ENCODE measurements at places on chromosomes 2 and 18. TPM values are rescaled to one million over a fixed set of nuclear protein-coding genes. Genes with fewer than 3 reads are reported as not detected.

DNA sequence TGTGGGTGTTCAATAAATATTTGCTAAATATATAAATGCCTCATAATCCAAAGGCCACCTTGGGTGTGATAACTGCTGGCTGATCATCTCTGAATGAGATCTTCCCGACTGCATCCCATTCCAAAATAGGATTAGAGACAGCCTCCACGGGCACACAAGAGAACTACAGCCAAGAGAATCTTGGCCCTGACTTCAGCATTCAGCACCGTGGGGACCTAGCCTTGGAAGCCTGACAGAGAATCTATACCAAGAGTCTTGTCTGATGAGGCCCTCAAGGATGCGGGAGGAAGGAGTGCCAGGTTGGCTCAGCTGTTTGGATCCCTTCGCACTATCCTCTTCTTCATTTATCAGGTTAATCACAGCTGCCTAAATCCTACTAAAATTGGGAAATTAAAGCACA, 85.8 kb downstream of the RBM43 start:
- DNase-seq: no peak
- H3K4me3 ChIP-seq: no peak overlapping the region
- H3K27ac ChIP-seq: no peak overlapping the region
- H3K27me3 ChIP-seq: no peaks in the 10 kb centered on the region
- H3K4me1 ChIP-seq: no peaks in the 10 kb centered on the region

- H3K4me1 ChIP-seq: peaks cover 3% of the 10 kb centered on the region
- H3K36me3 ChIP-seq: peaks cover 7% of the 10 kb centered on the region
- H3K27me3 ChIP-seq: no peaks in the 10 kb centered on the region
- no peak overlapping the region for H3K4me3 ChIP-seq
Observed at GRCh38 chr2:33322612-33323011, 153.8 kb upstream of the RASGRP3 start.

DNA sequence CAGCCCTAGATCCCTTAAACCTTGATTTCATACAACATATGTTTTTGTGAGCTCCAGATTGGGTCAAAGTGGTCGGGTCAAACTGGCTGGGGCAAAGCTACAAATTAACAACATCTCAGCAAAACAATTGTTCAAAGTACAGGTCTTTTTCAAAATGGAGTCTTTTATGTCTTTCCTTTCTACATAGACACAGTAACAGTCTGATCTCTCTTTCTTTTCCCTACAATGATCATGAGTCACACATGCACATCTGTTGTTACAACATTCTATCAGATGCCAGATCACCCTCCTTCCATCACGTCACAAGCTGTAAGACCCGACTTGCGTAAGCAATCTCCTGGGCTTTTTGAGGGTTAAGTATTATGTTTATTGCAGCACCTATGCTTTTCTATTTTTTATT, 55.1 kb downstream of the RHOB start:
- DNase-seq: no peak
- H3K27me3 ChIP-seq: no peaks in the 10 kb centered on the region
- H3K27ac ChIP-seq: peak overlapping the region; percentile 99
- H3K36me3 ChIP-seq: no peaks in the 10 kb centered on the region
- no peak overlapping the region for H3K4me3 ChIP-seq

DNA sequence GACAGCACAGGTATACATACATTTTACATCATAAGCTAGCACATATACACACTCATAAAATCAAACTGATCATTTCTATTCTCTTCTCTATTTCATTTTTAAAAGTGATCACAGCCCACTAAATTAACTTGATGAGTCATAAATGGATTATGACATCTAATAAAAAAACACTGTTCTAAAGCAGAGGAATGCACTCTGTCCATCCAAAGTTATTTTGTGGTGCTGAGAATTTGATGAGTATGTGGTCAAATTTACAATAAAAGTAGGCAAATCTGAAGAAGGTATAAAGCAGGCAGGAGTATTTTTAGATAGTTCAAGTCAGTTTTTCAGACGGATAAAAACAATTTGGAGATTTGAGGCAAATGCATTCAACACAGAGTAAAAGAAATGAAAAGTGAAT, 104.4 kb downstream of the NOL4 start:
- H3K27me3 ChIP-seq: no peaks in the 10 kb centered on the region
- DNase-seq: no peak
- H3K4me3 ChIP-seq: no peak overlapping the region
- H3K36me3 ChIP-seq: no peaks in the 10 kb centered on the region
- peaks cover 36% of the 10 kb centered on the region for H3K4me1 ChIP-seq

- H3K4me1 ChIP-seq: peaks cover 12% of the 10 kb centered on the region
- H3K36me3 ChIP-seq: peaks cover 26% of the 10 kb centered on the region
- no peak overlapping the region for H3K27ac ChIP-seq
- H3K27me3 ChIP-seq: no peaks in the 10 kb centered on the region
Observed at GRCh38 chr2:202717598-202718310, 83.0 kb downstream of the FAM117B start.

GRCh38 chr18:68803356-68803755, 5.5 kb downstream of the CCDC102B start:
- no peak overlapping the region for H3K27ac ChIP-seq
- DNase-seq: no peak
- H3K4me3 ChIP-seq: no peak overlapping the region
- no peaks in the 10 kb centered on the region for H3K27me3 ChIP-seq
- no peaks in the 10 kb centered on the region for H3K36me3 ChIP-seq

GRCh38 chr2:148124271-148124670, 103.4 kb downstream of the MBD5 start:
- peaks cover 24% of the 10 kb centered on the region for H3K4me1 ChIP-seq
- no peak overlapping the region for H3K4me3 ChIP-seq
- H3K27ac ChIP-seq: no peak overlapping the region
- H3K36me3 ChIP-seq: peaks cover 18% of the 10 kb centered on the region
- no peaks in the 10 kb centered on the region for H3K27me3 ChIP-seq

- peaks cover 7% of the 10 kb centered on the region for H3K36me3 ChIP-seq
- no peak overlapping the region for H3K4me3 ChIP-seq
- H3K27ac ChIP-seq: no peak overlapping the region
- no peak for DNase-seq
Observed at GRCh38 chr2:189997016-189997415, 65.5 kb downstream of the MSTN start.

DNA sequence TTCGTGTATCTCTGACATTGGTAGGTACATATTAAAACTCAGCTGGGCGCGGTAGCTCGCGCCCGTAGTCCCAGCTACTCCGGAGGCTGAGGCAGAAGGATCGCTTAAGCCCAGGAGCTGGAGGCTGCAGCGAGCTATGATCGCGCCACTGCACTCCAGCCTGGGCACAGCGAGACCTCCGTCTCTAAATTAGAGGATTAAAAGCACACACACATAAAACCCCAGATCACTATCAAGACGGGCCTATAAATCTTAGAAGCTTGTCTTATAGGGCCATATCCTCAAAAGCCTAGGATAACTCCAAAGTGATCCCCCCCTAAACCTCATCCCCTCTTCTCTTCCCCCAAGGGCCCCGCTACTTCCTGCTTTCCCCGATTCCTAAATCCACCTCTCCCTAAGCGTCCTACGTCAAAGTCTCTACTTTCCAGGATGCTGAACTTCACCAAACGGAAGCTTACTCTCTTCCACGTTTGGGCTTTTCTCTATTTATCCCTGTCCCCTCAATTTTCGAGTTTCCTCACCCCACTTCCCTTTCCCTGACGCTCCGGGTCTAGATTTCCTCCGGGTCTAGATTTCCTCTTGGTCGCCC, 707 bp downstream of the KRCC1 start:
- no peaks in the 10 kb centered on the region for H3K36me3 ChIP-seq
- H3K4me1 ChIP-seq: peaks cover 44% of the 10 kb centered on the region
- no peaks in the 10 kb centered on the region for H3K27me3 ChIP-seq
- peak overlapping the region; percentile 95 for H3K27ac ChIP-seq
- DNase-seq: no peak

DNA sequence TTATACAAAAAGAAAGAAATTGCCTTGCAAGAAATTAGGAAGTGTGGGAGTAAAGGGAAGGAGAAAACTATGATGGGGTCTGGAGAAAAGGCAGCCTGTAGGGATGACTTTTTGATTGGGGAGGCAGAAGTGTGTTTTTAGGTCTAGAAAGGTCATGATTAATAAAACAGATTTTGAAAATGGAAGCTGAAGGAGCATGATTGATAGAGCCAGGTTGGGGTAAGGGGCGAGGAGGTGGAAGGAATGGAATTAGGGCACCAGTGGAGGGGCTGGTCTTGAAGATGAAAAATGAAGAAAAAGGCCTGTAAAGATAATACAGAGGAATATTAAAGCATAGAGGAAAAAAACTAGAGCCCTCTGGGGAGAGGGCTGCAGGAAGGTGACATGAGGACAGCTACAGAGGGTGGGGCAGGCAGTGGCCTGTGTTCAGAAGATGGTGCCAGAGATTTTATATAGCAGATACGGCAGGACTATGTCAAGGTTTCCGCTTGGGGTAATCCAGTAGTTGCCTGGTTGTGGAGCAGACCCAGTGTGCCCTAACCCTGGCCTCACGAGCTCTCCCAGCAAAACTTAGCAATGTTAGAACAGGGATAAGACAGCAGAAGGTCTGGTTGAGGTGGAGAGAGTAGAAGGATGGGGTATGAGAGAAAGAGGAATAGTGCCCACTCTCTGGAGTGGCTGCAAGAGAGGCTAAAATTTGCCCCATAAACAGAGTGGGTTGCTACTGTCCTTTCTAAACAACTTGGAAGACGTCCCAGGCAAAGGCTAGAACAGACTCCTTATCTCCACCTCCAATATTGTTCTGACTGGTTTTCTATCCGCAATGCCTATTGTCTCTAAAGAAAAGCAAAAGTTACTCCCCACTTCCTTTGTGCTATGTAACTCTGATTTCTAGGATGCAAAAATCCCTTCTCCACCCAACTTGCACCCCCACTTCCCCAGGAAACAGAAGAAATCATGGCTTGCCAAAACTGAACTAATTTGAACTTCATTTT, 287.3 kb downstream of the AGPS start:
- H3K36me3 ChIP-seq: no peaks in the 10 kb centered on the region
- no peak overlapping the region for H3K27ac ChIP-seq
- peaks cover 33% of the 10 kb centered on the region for H3K4me1 ChIP-seq
- no peak overlapping the region for H3K4me3 ChIP-seq

DNA sequence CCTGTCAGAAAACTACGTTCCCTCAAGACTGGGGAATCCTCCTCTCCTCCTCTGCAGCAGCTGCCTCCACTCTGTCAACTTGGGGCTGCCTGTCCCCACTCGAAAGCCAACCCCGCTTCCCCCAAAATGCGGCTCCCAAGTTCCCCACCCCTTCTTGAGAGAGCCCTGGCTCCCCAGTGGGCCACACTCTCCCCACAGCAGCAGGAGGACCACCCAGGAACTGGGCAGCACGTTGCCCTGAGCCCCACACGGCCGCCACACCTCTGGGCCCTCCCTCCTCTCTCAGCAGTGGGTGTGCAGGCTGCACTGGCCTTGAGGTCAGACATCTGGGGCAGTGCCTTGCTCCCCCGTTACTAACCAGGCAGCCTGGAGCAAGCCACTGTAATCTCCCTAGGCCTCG, 9.6 kb upstream of the TEX51 start:
- H3K36me3 ChIP-seq: no peaks in the 10 kb centered on the region
- H3K4me1 ChIP-seq: peaks cover 9% of the 10 kb centered on the region
- DNase-seq: no peak
- H3K4me3 ChIP-seq: no peak overlapping the region
- peaks cover 18% of the 10 kb centered on the region for H3K27me3 ChIP-seq

DNA sequence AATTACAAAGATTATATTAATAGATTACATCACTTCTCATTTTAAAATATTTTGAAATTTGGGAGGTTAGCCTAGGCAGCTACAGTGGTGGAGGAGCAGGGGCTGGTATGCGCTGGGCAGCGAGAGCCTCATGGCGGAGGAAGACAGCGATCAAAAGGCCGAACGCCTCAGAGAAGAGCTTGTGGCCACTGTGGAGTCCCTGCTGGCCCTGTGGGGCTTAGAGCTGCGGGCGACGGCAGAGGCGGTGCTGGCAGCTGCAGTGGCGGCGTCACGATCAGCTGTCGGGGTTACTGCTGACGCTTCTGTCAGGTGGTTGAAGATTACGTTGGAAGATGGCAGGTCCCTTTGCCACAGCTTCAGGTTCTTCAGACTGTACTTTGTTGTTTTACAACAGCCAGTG, 87.4 kb downstream of the ROCK2 start:
- H3K27ac ChIP-seq: no peak overlapping the region
- peaks cover 5% of the 10 kb centered on the region for H3K4me1 ChIP-seq
- H3K4me3 ChIP-seq: no peak overlapping the region
- H3K36me3 ChIP-seq: peaks cover 12% of the 10 kb centered on the region
- DNase-seq: no peak

DNA sequence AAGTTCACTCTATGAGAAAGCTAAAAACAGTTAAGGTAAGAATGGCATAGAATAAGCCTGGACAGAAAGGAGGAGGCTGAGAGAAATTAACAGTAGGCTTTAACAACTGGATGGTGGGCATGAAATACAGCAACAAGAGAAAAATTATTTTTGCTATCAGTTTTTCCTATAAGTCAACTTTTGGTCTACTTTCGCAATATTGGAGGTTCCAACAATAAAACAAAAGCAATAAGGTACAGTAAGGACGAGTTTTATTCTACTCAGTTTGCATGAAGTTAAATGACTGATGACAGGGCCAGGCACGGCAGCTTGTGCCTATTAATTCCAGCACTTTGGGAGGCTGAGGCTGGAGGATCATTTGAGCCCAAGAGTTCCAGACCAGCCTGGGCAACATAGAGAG, 17.3 kb downstream of the RAB1A start:
- peaks cover 9% of the 10 kb centered on the region for H3K36me3 ChIP-seq
- H3K27me3 ChIP-seq: no peaks in the 10 kb centered on the region
- peaks cover 1% of the 10 kb centered on the region for H3K4me1 ChIP-seq
- DNase-seq: no peak
- no peak overlapping the region for H3K4me3 ChIP-seq
- H3K27ac ChIP-seq: peak overlapping the region; percentile 25

GRCh38 chr2:108593547-108594098, 59.4 kb downstream of the LIMS1 start:
- H3K36me3 ChIP-seq: no peaks in the 10 kb centered on the region
- no peak overlapping the region for H3K27ac ChIP-seq
- peaks cover 30% of the 10 kb centered on the region for H3K4me1 ChIP-seq
- no peaks in the 10 kb centered on the region for H3K27me3 ChIP-seq
- no peak for DNase-seq

GRCh38 chr2:29834036-29834540, 87.3 kb downstream of the ALK start:
- DNase-seq: no peak
- H3K27ac ChIP-seq: no peak overlapping the region
- no peaks in the 10 kb centered on the region for H3K4me1 ChIP-seq
- H3K4me3 ChIP-seq: no peak overlapping the region

Gene CAPN14
- total RNA-seq: 0.47 TPM

Gene AKAIN1
- not detected for total RNA-seq

Gene CBLN2
- not detected for total RNA-seq

Gene PLEKHB2
- 34.6 TPM for total RNA-seq

Gene GALNT5
- 1.3 TPM for total RNA-seq

Gene GKN2
- not detected for total RNA-seq

Gene CTDP1
- 22.3 TPM for total RNA-seq

Gene OSGEPL1
- 11.3 TPM for total RNA-seq

Gene SH3RF3
- total RNA-seq: 2.5 TPM

Gene COBLL1
- total RNA-seq: 110 TPM

Gene LMAN1
- 110 TPM for total RNA-seq

Gene FAM237A
- not detected for total RNA-seq

Measured in mesothelial cell of epicardium (in vitro differentiated cells).